ENCODE measurements at places on chromosomes 2 and 18. TPM values are rescaled to one million over a fixed set of nuclear protein-coding genes. Genes with fewer than 3 reads are reported as not detected.

DNA sequence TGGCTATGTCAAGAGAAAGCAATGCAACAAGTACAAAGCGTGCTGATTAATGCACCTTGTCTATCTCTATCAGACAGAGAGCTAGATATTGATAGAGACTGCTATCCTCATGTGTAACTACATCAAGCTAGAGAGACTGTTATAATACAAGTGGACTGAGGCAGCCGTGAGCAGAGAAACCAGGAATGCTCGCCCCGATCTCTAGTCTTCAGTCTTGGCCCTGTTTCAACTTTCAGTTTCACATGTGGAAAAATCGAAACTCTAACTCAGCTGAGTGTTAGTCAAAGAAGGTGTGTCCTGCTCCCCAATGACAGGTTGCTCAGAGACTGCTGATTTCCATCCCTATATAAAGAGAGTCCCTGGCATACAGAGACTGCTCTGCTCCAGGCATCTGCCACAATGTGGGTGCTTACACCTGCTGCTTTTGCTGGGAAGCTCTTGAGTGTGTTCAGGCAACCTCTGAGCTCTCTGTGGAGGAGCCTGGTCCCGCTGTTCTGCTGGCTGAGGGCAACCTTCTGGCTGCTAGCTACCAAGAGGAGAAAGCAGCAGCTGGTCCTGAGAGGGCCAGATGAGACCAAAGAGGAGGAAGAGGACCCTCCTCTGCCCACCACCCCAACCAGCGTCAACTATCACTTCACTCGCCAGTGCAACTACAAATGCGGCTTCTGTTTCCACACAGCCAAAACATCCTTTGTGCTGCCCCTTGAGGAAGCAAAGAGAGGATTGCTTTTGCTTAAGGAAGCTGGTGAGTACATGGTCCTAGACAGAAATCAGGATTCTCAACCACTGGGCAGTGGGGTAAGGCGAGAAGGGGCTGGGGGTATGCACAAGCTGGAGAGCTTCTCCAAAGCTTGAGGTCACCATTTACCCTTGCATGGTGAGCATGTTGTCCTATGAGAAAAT lies at the start of gene RSAD2:
Gene RSAD2, plus strand, starts transcription at position 376 of the 903 bp plus-strand sequence. Its CDS starts 24 bp downstream, at position 400.
- DNase-seq = no peak

DNA sequence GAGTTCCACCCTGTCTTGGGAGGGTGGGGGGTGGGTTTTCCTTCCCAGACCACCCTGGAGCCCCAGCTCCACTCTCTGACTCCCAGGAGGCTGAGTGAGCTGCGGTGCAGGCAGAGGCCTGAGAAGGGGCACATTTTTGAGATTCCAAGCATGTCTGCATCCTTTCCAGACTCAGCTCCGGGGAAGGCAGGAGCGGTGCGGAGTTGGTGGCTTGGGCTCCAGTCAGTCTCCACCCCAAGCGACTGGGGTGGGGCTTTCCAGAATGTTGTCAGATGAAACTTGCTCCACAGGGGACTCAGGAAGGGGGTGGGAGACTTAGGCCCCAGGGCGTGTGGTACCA lies 44.2 kb upstream of the HS6ST1 start:
- DNase-seq = no peak

- no peak for DNase-seq
Observed at GRCh38 chr18:21896732-21897336, 156.2 kb downstream of the MIB1 start.

- no peak for DNase-seq
Observed at GRCh38 chr18:28439870-28440269, 262.9 kb upstream of the CDH2 start.

DNA sequence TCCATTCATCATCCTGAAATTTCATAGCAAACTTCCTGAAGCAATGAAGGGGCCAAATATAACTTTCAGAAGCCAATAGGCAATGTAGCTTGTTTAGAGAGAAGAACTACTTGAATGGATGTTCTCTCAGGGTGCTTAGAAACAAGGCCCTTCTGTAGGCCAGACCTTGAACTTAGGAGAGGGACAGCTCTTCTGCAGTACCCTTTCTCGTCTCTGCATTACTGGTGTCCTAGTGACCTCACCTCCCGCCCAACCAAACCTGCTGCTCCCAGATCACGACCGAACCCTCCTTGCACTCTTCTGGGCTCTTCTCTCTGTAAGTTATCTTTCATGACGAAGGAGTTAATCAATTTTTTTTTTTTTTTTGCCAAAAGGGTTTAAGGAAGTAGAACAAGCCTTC lies 543.9 kb downstream of the TDRD15 start:
- DNase-seq = no peak

DNA sequence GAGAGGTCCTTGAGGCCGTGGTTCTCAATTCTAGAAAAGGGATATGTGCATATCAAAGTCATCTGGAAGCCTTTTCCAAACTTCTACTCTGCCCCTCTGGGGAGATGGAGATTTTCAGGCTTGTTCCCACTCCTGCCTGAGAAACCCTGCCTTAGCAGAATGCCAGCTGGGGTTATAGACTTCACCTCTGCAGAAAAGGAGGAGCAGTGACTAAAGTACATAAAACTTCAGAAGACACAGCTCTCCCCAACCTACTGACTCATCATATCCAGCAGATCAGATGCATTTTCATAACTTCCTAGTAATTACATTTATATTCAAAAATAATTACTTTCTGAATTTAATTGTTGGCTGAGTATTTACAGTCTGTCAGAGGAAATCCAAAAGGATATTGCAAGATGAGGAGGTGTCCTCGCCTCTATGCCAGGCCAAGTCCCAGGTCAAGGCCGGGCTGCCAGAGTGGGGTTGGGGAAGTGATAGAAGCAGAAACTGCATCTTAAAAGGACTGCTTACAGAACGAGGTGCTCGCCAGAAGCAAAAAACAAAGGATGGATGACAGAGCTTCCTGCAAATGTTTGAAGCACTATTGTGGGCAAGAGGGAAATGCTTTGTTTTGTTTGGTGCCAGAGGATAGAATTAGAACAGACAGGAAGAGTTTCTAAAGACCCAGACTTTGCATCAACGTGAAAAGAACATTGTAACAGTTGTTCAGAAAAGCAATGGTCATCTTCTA lies 75.6 kb upstream of the APCDD1 start:
- no peak for DNase-seq

Gene CDK5R2
- polyA plus RNA-seq = not detected

Gene NEU2
- polyA plus RNA-seq = not detected

Gene SERPINB7
- polyA plus RNA-seq = 0.55 TPM

Gene SERPINB4
- polyA plus RNA-seq = not detected

Gene SH3RF3
- 5.1 TPM for polyA plus RNA-seq

Gene SLC19A3
- 10.3 TPM for polyA plus RNA-seq

DNA sequence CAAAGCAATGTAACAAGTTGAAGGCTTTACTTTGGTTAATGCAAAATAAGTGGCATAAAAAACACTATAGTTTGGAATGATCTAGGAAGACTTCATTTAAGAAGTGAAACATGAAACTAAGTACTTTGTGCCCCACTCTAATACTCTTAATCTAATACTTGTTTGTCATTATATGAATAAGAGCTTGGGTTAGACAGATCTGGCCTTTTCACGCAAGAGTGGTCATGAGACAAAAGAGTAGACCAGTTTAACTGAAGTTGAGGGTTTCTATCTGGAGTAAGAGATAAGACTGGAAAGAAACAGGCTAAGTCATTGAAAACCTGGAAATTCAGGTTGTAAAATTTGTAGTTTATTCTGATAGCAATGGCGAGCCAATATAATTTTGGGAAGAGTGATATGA lies 2.8 kb downstream of the SLC30A6 start:
- no peak for DNase-seq

DNA sequence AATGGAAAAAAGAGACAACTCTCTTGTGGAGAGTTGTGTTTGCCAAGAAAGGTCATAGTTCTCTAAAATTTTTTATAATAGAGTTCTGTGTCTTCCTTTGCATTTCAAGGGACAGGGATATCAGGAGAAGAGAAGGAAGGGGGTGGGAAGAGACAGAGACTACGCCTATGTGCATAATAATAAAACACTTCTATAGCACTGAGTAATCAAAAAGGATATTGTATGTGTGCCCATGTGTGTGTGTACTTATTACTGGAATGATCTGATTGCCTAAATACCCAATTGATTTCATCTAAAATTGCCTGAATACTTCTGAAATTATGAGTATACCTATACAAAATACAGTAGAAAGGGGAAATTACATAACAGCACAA lies 803.7 kb upstream of the ACVR2A start:
- no peak for DNase-seq

Gene CXCR4
- 47.1 TPM for polyA plus RNA-seq

GRCh38 chr2:193461431-193461934 lies 1266.8 kb upstream of the TMEFF2 start:
- no peak for DNase-seq

- no peak for DNase-seq
Observed at GRCh38 chr2:241018051-241018891, 19.9 kb downstream of the SNED1 start.

Gene ALLC
- not detected for polyA plus RNA-seq

Gene UGT1A3
- polyA plus RNA-seq = not detected

- no peak for DNase-seq
Observed at GRCh38 chr18:25974630-25975077, 115.8 kb downstream of the SS18 start.

- DNase-seq = no peak
Observed at GRCh38 chr2:27280826-27281225, 1.4 kb upstream of the TRIM54 start.

- DNase-seq = no peak
Observed at GRCh38 chr2:464562-465309, 176.8 kb upstream of the ALKAL2 start.

GRCh38 chr18:62524440-62525200 lies 1.8 kb downstream of the ZCCHC2 start:
- no peak for DNase-seq

DNA sequence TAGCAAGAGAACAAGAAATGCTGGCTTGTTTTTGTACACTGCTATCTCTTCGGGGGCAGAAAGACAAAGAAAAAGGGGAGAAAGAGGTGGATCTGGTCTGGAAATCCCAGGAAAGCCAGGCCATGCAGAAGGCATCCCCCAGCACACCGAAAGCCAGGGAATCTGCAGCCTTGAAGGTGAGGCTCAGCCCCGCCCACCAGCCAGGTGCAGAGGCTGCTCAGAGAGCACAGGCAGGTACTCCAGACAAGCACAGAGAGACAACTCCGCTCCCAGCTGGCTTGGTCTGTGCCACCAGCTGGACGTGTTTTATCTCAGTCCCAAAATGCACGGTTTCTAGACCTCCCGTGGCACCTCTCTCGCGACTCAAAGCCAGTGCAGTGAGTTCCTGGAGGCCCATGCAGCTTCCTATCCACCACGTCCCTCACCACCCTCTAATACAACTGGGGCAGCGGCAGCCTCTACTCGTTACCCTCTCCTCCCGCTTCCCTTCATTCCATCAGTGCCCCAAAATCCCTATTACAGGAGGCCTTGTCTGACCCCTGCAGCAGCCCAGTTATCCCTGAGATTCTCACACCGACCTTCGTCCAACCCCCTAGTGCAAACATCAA lies 62.8 kb downstream of the HDAC4 start:
- DNase-seq = no peak

DNA sequence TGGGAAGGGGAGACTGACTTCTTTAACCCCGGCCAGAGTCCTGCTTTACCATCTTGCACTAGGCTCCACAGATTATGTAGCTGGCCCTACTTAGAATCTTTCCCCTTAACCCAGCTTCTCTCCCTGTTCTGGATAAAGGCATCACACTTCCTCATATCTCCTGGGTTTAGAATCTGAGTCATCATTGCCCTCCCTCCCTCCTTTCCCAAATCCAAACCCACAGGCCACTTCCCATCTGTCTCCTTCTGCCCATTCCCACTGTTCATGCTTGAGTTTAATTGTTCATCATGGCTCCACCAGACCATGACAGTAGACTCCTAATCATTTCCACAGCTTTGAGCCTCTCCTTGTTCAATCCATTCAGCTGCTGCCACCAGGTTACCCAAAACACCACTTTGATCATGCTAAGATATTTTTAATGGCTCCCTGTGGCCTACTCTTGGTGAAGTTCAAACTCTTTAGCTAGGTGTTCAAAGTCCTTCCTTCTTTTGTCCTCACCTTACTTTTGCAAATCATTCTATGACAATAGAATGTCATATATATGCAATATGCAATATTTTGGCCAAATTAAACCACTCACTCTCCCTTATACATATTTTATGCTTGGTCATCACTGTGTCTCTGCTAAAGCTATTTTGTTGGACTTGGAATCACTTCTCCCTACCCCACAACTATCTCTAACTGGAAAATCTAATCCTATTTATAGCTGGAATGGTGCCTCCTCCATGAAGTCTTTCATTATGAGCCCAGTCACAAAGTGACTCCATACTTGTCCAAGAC lies 5.5 kb downstream of the PDE11A start:
- DNase-seq = no peak

GRCh38 chr2:60629801-60630385 lies 76.4 kb upstream of the BCL11A start:
- DNase-seq = no peak

DNA sequence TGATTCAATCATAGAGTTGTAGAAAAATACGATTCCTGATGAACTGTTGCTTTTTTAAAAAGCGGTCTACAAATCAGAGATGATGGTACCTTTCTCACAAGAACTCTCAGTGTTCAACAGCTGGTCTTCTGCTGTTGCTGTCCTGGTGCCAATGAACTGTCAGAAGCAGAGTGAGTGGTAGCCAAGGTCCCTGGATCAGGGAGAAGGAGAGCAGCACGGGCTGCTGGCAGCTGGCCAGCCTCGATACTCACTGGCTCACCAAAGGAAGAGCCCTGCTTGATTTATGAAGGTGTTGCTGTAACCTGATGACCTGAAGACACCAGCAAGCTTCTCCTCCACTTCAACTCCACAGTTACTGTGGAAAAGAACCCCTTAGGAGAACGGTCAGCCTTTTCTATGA lies 300.8 kb upstream of the SOX11 start:
- DNase-seq = no peak

GRCh38 chr18:58514773-58515172 lies 114.1 kb downstream of the ALPK2 start:
- no peak for DNase-seq

DNA sequence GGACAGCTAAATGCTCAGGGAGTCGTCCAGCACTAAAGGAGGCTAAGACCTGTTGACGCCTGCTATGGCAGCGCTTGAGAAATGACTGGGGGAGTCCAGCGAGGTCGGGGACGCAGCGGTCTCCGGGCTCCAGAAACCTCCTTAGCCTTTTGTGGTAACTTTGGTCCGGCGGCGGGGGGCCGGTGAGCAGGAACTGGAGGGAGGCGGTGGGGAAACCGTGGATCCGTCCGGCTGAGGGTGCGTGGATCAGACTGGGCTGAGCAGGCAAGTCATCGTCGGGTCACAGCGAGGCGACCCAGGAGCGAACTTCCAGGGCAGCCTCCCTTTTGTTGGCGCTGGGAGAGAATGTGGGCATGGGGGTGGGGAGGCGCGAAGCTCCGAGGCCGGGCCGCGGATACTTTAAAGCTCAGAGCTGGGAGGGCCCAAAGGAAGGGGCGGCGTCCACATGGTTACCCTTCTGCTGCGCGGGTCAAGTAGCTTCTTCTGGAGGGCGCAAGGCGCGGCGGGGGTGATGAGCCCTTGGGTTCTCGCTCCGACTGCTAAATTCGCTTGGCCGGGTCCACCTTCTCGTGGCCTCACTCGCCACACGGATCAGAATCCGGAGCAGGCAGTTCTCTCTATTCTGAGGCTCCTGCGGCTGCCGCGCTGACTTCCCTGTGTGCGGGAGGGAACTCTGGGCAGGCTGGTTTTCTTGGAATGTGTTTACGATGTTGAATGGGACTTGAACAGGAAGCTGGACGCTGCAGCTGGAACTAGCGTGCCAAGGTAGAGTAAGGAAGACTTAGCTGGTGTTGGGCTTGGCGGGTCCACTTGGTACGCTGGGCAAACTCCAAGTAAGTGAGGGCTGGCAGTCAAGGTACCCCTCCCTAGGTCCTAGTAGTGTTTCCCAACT lies 920 bp downstream of the GULP1 start:
- DNase-seq = peak; percentile 54

- no peak for DNase-seq
Observed at GRCh38 chr2:144330951-144331673, 188.8 kb downstream of the ZEB2 start.

Gene SOX11
- polyA plus RNA-seq = 22.1 TPM

GRCh38 chr2:237694415-237695194 lies 67.2 kb downstream of the LRRFIP1 start:
- no peak for DNase-seq
